ENCODE measurements at places on chromosomes 13 and 19. TPM values are rescaled to one million over a fixed set of nuclear protein-coding genes. Genes with fewer than 3 reads are reported as not detected.
A peak's percentile ranks its signal among the peaks of the same experiment; 100 is the strongest.

GRCh38 chr13:101512650-101513049, 60.2 kb downstream of the ITGBL1 start:
- DNase-seq, result no peak

DNA sequence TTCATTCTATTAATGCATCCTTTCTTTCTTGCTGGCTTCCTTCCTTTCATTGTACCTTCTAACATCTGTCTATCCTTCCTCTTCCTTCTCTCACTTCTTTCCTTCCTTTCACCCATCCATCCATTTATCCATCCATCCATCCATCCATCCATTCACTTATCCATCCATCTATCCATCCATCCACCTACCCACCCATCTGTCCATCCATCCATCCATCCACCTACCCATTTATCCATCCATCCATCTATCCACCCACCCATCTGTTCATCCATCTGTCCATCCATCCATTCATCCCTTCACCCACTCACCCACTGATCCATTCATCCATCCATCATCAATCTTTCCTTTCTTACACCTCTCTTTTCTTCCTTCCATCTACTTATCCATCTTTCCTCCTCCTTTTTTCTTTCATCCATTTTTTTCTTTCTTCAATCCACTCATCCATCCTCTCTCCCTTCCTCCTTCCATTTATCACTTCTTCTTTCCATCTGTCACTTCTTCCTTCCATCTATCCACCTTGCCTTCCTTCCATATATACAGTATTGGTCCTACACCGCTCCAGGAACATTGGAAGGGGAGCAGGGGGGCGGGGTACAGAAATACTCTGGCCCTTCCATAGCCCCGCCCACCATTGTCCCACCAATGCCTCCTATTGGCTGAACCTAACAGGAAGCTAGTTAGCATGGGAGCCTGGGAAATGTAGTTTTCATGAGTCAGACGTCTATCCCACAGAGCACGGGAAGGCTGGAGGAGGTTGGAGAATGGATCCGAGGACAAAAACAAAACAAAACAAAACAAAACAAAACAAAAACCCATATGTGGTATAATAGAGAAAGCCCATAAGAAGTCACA, 45.9 kb downstream of the MBD3L1 start:
- DNase-seq, result no peak

CBY2 gene
- total RNA-seq, result not detected

MBD3L3 gene
- total RNA-seq, result not detected

DNA sequence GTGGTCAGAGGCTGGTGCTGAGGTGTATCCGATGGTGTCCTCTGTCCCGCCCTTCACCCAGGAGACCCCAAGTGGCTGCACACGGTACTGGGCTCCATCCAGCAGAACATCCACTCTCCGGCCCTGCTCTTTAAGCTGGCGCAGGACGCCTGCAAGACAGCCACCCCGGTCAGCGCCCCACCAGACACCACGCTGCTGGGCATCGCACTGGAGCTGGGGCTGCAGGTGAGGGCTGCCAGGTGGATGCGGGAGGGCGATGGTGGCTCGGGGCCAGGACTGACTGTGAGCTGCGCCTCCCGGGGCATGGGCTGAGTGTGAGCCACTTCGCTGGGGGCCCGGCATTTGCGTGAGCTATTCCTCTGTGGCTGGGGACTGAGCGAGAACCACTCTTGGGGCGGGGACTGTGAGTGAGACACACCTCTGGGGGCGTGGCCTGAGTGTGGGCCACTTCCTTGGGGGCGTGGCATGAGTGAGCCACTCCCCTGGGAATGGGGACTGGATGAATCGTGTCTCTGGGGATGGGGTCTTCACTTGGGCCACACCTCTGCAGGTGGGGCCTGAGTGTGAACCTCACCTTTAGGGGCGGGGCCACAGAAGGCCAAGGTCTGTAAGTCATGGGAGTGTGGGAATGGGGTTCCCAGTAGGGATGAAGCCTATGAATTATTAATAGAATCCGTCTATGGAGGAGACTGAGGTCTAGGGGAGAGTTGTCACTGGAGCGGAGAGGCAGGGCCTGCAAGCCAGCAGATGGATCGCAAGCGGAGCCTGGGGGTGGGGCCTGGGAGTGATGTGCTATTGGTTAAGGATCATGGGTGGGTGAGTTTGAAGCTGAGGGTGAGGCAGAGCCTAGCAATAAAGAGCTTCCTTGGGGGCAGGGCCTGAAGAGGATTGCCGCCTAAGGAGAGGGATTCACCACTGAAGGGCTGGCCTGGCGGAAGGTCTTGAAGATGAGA, 30.5 kb downstream of the ZSWIM4 start:
- DNase-seq, result peak; percentile 66

CYP2S1 gene
- total RNA-seq, result 0.73 TPM

TSSK6 gene
- 0.32 TPM for total RNA-seq

DNA sequence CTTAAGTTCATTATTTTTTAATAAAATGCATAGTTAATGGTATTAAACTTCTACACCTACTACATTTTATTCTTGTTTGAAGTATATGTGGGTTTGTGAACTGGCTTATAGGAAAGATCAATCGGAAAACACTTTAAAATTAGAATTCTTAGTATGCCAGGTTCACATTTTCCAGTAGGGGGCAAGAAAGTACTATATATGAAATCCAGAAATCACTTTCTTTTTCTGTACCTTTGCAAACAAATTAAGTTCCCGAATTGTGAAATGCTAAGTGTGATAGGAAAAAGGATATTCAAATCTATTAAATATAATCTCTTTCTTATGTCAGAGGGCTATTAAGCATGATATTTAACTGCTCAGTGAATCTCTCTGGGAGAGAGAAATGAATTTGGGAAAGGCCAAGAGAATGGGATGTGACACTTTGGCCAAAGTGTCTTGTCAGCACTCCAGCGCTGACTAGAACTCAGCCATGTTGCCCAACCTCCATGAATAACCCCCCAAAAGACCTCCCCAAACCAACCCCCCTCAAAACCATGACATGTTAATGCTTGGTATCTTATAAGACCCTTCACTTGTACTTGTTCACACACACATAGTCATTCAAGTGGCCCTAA, 122.6 kb upstream of the SLC10A2 start:
- no peak for DNase-seq

DNA sequence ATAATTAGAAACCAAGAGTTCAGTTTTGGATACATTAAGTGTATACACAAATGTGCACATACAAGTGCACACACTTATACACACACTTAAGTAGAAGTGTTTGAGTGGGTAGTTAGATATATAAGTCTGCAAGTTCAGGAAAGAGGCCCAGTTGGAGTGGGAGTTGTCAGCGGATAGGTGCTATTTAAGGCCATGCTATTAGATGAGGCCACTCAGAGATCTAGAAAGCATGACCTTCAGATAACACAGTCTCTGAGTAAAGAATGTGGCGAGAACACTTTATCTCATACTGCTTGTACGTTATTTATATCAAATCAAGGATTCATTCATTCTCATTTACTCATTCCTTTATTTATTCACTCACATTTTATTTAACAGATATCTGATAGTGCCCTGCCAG, 206.2 kb downstream of the POSTN start:
- DNase-seq, result peak; percentile 25

KLK12 gene
- total RNA-seq, result not detected

CEACAM16 gene
- total RNA-seq, result not detected

DNA sequence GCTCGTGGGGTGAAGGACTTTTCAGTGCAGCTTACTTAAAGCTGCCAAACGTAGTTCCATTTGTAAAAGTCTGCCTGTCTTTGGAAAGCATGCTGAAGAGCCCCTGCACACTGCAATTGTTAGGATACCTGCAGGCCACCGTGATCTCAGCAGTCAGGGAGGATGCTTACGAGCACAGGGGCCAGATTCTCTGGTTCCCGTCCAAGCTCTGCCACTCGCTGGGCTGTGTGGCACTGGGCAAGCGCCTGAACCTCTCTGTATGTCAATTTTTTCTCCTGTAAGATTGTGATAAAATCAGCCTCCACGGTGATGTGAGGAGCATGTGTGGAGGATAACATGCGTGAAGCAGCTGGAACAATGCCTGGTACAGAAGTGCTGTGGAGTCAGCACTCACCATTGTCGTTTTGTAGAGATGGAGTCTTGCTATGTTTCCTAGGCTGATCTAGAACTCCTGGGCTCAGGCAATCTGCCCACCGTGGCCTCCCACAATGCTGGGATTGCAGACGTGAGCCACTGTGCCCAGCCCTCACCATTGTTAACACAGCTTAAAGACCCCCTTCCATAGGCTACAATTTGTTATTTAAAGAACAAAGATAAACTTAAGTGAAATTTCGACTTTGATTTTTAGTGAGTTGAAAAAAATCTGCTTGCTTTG, 3.5 kb downstream of the ADPRHL1 start:
- no peak for DNase-seq

DNA sequence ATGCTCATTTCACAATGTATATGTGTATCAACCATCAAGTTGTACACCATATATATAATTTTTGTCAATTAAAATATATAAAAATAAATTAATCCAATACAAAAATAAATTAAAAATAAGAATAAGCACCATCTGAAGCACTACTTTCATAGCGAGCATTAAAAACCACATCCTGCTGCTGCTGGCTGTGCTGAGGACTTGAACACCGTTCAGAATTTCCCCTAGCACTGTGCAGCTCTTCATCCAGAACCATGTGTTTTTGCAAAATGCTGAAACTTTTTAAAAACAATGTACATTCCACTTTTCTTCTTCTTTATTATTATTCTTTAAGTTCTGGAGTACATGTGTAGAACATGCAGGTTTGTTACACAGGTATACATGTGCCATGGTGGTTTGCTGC, 40.0 kb upstream of the FOXO1 start:
- no peak for DNase-seq

DNA sequence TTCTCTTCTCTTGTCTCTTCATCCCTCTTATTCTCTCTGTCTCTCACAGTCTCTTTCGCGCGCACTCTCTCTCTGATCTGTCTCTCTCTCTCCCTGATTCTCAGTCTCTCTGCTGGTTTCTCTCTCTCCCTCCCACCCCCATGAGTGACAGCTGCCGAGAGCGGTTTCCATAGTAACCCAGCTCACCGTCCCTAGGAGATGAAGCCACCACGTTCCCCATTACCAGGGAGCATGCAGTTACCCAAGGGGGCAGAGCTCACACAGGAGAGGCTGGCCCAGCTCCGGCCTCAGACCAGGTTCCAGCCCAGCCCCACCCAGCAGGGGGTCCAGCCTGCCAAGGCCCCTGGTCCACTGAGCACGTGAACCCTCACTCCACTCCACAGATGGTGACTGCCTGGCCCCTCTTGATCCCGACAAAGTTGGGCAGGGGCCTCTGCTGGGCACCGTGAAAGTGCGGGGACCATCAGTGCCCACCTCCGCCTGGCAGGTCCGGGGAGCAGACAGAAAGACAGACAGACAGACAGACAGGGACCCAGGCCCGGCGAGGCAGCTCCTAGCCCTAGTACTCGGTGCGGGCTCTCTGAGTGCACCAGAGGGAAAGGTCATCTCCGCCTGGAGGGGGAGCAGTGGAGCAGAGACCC, 50.6 kb downstream of the CELF5 start:
- DNase-seq, result no peak

- no peak for DNase-seq
Measured at GRCh38 chr13:90834700-90835099, 512.8 kb upstream of the MIR17HG start.

- DNase-seq, result no peak
Measured at GRCh38 chr13:90824032-90824431, 523.5 kb upstream of the MIR17HG start.

GRCh38 chr13:39326469-39327171, 276.4 kb downstream of the LHFPL6 start:
- DNase-seq, result no peak

DNA sequence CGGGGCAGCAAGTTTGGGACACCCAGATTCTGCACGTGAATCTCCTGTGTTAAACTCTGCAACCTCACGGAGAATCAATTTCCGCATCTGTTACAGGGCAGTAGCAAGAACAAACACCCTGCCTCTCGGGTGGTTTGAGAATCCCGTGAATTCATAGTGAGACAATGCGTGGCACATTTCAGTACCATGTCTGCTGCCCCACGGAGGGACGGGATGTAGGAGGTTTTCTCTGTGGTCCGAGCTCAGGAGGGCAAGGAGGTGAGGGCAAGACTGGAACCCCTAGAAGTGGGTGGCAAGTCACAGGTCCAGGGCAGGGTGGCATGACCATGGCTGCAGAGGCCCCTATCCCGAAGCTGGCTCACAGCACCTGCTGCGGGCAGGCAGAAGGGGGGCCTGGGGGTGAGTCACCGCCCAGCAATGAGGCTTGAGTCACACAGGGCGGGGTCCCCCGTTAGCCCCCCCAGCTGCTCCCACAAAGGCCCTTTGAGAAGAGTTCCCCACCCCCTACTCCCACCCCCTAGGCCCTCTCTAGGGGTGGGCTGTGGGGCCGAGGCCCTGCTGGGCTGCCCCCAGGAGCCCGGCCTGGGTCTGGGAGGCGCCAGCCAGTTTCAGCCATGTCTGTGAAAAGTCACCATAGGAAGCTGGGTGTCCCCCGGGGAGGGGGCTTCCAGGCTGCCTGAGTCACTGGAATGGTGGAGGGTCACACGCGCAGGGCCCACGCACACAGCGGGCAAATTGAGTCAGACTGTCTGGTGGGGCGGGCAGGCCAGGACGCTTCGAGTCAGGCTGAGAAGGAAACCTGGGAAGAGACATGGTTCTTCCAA, 25.8 kb upstream of the NANOS3 start:
- peak; percentile 87 for DNase-seq

DNA sequence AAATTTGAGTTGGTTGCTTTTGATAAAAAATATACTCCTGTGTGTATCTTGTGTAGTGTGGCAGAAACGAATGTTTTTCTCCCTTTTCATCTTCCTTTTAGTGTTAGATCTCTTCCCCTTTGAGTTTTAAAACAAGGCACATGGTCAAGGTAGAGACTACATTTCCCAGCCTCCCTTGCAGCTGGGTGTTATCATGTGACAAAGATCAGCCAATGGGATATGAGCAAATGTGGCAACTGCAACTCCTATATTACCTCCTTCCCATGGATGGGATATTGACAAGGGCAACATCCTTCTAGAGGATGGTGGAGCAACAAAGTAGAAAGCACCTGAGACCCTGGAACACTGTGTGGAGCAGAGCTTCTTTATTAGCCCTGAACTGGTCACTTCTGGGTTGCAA, 42.4 kb downstream of the ADGRE3 start:
- DNase-seq, result no peak

DNA sequence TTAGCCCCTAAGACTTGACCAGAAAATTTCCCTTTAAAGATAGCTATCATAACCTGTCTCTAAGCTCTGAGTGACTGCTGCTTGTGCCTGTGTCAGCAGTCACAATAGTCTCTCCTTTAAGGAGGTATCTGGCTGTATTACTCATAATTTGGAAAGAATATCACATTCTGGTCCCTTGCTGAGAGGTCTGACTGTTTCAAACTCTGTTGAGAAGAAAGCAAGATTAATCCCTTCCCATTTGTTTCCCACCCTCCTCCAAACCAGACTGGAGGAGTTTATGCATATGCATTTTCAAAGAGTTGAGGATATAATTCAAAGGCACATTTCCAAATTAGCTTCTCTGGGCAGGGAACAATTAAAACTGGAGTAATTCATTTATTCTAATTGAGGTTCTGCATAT, 2.3 kb downstream of the HTR2A start:
- DNase-seq, result no peak

- DNase-seq, result no peak
Measured at GRCh38 chr19:3537438-3538240, 1.3 kb upstream of the TEKTIP1 start.

ZNF66 gene
- total RNA-seq, result 1.4 TPM

- DNase-seq, result no peak
Measured at GRCh38 chr19:55391191-55391670, 5.5 kb downstream of the RPL28 start.

All from Right ventricle myocardium inferior (tissue), 1 donor.